Activated T-cell treated with anti-CD3 and anti-CD28 coated beads, Interleukin-2, amount 50 U/mL, for 24 hours (primary cell): ENCODE measurements at places on chromosomes 5 and 9.
A peak's percentile ranks its signal among the peaks of the same experiment; 100 is the strongest.

GRCh38 chr9:92140754-92141143, 25.5 kb upstream of the SPTLC1 start:
- peak overlapping the region; percentile 56 for H3K4me3 ChIP-seq
- no peak overlapping the region for H3K27ac ChIP-seq
- H3K36me3 ChIP-seq = no peaks in the 10 kb centered on the region
- no peak for DNase-seq

- no peak for DNase-seq
- H3K27ac ChIP-seq = no peak overlapping the region
- no peak overlapping the region for H3K4me3 ChIP-seq
- peaks cover 24% of the 10 kb centered on the region for H3K27me3 ChIP-seq
- H3K36me3 ChIP-seq = no peaks in the 10 kb centered on the region
- H3K4me1 ChIP-seq = peaks cover 38% of the 10 kb centered on the region
These were observed 8.1 kb downstream of the SPRY4 start for GRCh38 chr5:142316681-142317080.

- H3K27ac ChIP-seq = no peak overlapping the region
- no peaks in the 10 kb centered on the region for H3K36me3 ChIP-seq
- DNase-seq = no peak
- no peaks in the 10 kb centered on the region for H3K27me3 ChIP-seq
- H3K4me3 ChIP-seq = no peak overlapping the region
These were observed 39.6 kb upstream of the SYNPO start for GRCh38 chr5:150600616-150601490.

DNA sequence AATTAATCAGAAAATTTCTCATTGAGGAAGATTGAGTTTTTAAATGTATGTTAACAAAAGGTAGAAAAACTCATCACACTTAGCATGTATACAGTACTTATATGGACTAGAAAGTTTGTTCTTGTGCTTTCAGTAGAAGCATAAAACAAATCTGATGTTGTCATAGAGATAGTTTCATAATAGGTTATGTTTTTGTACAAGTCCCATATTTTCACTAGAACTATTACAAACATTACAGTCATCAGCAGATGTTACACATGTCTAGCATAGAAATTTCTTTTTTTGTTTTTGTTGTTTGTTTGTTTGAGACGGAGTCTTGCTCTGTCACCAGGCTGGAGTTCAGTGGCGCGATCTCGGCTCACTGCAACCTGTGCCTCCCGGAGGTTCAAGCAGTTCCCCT, 131.4 kb downstream of the COMMD10 start:
- no peaks in the 10 kb centered on the region for H3K4me1 ChIP-seq
- H3K27me3 ChIP-seq = no peaks in the 10 kb centered on the region
- no peak overlapping the region for H3K4me3 ChIP-seq
- DNase-seq = no peak
- peaks cover 19% of the 10 kb centered on the region for H3K36me3 ChIP-seq

- H3K27me3 ChIP-seq = no peaks in the 10 kb centered on the region
- H3K4me1 ChIP-seq = no peaks in the 10 kb centered on the region
- no peak overlapping the region for H3K27ac ChIP-seq
These were observed 1817.2 kb upstream of the CDH9 start for GRCh38 chr5:28855626-28856025.

DNA sequence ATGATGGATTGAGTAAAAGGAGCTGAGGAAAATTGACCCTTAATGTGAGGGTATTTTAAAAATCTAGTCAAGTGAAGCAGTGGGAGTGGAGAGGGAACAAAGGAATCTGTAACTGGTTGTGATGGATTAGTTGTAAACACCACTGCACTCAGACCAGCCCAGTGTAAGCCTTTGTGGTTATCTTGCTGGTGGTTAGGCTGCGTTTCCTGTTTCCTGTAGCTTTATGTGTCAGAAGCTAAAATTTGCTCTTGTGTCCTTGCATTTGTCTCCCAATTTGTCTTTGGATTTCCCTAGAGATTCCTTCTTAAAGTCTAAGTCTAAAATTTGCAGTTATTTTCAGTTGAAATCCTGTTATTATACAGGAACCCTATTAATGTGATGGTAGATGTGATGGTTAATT, 6.3 kb downstream of the IFNA21 start:
- H3K27ac ChIP-seq = no peak overlapping the region
- H3K4me1 ChIP-seq = peaks cover 32% of the 10 kb centered on the region
- H3K27me3 ChIP-seq = no peaks in the 10 kb centered on the region
- DNase-seq = no peak

GRCh38 chr9:105901514-105902109, 207.3 kb downstream of the TMEM38B start:
- no peak for DNase-seq
- H3K27ac ChIP-seq = no peak overlapping the region
- H3K27me3 ChIP-seq = no peaks in the 10 kb centered on the region
- H3K36me3 ChIP-seq = no peaks in the 10 kb centered on the region

DNA sequence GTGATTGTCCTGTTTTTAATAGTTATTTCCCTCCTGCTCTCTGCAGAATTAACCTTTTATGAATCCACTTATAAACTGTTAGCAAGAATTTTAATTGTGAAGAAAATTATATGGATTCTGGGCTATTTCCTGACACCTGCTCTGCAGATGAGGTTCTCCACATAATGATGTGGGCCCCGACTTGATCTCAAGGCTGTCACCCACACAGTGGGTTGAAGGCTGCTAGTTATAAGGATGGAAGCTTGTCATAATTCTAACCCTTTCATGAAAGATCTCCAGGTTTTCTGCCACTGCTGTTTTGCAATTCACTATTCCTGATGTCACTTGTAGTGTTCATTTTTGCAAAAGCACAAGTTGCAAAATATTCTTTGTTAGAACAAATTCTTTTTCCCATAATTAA, 69.1 kb upstream of the MAN2A1 start:
- DNase-seq = no peak
- no peak overlapping the region for H3K4me3 ChIP-seq
- no peaks in the 10 kb centered on the region for H3K4me1 ChIP-seq
- H3K27me3 ChIP-seq = peaks cover 2% of the 10 kb centered on the region
- H3K27ac ChIP-seq = no peak overlapping the region
- no peaks in the 10 kb centered on the region for H3K36me3 ChIP-seq

DNA sequence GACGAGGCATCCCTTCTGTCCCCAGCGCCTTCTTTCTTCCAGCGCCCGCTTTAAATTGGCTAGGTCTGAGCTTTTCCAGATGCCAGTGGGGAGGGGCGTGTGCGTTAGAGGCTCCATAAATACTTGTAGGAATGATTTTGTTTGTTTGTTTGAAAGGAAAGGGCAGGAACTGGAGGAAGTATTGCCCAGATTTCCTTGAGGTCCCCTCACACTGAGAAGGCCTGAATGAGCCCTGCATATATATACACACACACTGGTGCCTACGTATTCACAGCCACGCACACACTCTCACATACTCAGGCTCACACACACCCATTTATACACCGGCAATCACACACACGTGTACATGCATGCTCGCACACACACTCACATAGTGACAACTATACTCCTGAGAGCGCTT, 1.0 kb upstream of the SLIT3 start:
- H3K36me3 ChIP-seq = no peaks in the 10 kb centered on the region
- no peak overlapping the region for H3K4me3 ChIP-seq
- H3K27me3 ChIP-seq = peaks cover 75% of the 10 kb centered on the region
- H3K27ac ChIP-seq = no peak overlapping the region
- no peak for DNase-seq

GRCh38 chr9:78017190-78017693, 14.4 kb downstream of the GNAQ start:
- no peak for DNase-seq
- no peaks in the 10 kb centered on the region for H3K27me3 ChIP-seq
- peaks cover 12% of the 10 kb centered on the region for H3K36me3 ChIP-seq
- no peak overlapping the region for H3K4me3 ChIP-seq
- H3K4me1 ChIP-seq = peaks cover 53% of the 10 kb centered on the region

- H3K27ac ChIP-seq = no peak overlapping the region
- H3K27me3 ChIP-seq = no peaks in the 10 kb centered on the region
- DNase-seq = no peak
- no peak overlapping the region for H3K4me3 ChIP-seq
These were observed 553.1 kb downstream of the ZNF608 start for GRCh38 chr5:124193371-124193789.

- no peaks in the 10 kb centered on the region for H3K36me3 ChIP-seq
- no peak overlapping the region for H3K27ac ChIP-seq
- DNase-seq = no peak
- H3K4me1 ChIP-seq = no peaks in the 10 kb centered on the region
- H3K4me3 ChIP-seq = no peak overlapping the region
- no peaks in the 10 kb centered on the region for H3K27me3 ChIP-seq
These were observed 81.3 kb downstream of the IZUMO3 start for GRCh38 chr9:24464319-24464951.
